ENCODE measurements at places on chromosomes 12 and 14.

DNA sequence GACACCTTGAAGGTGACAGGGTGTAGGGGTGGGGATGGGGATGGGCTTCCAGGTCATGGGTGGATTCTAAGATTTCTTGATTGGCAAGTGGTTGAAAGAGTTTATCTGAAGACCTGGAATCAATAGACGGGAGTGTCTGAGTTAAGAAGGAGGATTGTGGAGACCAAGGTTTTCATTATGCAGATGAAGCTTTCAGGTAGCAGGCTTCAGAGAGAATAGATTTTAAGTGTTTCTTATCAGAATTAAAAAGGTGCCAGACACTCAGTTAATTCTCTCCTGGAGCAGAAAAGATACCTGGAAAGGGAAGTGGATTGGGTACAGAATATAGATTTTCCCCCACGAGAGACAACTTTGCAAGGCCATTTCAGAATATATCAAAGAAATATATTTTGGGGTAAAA lies 211.7 kb upstream of the PRICKLE1 start:
- DNase-seq, result no peak

- no peak for DNase-seq
These were observed 196.6 kb upstream of the DIO3 start for GRCh38 chr14:101364503-101365328.

DNA sequence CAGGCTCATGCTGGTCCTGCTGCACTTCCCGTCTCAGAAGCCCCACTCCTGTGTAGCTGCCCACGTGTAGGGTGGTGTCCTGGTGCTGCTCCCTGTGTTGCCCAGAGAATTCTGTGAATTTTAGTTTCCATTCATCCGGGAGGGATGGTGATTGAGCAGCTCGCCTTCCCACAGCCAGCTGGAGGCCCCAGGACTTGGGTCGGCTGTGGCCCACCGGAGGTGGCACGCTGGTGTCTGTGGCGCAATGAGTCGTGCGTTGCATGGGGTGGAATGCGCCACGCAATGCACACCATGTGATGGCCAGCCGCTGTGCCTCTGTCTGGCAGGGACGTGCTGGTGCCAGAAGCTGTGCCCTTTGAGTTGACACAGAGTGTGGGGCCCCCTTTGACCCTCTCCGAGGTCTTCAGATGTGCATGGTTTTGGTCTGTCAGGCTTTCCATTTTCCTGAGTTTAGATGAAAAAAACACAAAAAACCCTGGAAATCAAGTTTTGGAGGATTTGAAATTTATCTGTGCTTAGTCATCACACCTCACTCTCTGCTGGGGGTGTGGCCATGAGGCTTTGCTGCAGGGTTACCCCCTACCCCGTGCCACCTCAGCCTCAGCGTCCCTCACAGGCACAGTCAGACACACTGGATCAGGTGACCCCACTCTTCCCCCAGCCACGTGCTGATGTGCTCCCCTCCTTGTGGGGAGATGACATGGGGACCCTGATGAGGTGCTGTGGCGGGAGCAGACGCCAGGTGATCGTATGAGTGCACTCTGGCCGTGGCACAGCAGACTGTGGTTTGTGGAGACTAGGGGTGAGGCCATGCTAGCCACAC lies 64.6 kb downstream of the EP400 start:
- DNase-seq, result no peak

DNA sequence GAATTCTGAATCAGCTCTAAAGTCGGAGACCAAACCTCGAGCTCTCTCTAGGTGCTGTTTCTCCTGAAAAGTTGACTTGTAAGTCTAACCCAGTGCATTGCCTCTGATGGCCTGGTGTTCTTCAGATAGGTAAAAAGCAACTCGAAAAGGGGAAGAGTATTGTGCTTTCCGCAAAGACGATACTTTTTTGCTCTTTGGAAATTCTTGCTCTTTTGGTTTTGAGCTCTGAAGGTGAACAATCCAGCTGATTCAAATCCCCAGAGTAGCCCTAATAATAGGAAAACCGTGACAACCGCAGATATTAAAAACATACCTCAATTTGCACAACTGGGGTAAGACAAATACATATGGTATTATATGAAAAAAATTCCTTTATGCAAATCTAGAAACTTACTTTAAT lies 447.4 kb downstream of the RAD51B start:
- no peak for DNase-seq

GRCh38 chr12:123602651-123603195 lies 824 bp downstream of the DDX55 start:
- DNase-seq, result peak; percentile 26

DNA sequence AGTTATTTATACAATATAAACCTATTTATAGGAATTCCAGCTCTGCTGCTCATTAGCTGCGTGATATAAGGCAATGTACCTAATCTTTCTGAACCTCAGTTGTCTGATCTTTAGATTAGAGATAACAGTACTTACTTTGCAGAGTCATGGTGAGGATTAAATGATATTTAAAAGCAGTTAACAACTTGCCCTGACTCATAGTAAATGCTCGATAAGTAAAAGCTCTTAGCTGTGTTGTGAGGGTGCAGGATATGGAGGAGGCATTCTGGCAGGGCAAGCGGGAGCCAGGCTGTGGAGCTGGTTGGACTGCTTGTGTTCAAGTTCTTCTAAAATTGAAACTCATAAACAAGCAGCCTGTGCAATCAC lies 140.0 kb upstream of the PRICKLE1 start:
- no peak for DNase-seq

- DNase-seq, result peak; percentile 37
These were observed 505 bp downstream of the KCNC2 start for GRCh38 chr12:75208856-75209811.

DNA sequence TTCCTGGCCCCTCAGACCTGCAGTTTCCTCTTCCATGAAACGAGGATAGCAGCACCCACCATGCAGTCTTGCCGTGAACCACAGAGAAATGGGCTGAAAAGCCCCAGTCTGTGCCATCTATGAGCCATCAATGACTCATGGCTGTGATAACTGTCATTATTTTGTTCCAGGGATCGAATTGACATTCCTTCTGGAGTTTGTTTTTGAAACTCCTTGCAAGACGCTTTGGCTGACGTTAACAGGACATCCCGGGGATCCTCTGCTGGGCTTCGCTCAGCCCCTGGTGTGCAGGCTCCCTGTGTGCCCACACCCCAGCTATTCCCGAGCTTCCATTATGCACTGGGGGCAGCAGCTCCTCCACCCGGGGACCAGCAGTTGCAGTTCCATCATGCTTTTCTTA lies 33.8 kb downstream of the MMAB start:
- no peak for DNase-seq

DNA sequence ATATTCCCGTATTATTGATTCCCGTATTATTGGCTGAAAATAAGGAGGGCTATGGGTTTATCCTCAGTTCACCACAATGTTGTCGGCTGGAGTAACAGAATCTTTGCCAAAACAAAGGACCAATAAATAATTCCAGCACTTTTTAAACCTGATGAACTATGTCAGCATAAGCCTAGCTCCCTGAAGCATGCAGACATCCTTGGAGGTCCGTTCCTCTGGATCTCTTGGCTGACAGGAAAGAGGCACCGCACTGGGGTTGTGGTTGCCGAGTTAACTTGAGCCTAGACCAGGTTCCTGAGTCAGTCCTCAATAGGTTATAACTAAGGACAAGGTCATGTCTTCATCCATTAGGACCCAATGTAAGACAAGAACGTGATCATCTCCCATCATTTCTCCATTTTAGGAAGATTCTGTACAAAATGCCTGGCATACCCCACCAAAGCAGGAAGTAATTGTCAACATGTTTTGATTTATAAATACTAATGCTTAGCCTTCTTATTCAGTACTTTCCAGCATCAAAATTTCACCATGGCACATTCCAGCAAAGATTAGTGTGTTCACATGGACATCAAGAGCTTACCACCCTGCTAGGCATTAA lies 36.6 kb downstream of the NID2 start:
- no peak for DNase-seq

- DNase-seq, result no peak
These were observed 255.8 kb upstream of the CRY1 start for GRCh38 chr12:107349008-107349747.

DNA sequence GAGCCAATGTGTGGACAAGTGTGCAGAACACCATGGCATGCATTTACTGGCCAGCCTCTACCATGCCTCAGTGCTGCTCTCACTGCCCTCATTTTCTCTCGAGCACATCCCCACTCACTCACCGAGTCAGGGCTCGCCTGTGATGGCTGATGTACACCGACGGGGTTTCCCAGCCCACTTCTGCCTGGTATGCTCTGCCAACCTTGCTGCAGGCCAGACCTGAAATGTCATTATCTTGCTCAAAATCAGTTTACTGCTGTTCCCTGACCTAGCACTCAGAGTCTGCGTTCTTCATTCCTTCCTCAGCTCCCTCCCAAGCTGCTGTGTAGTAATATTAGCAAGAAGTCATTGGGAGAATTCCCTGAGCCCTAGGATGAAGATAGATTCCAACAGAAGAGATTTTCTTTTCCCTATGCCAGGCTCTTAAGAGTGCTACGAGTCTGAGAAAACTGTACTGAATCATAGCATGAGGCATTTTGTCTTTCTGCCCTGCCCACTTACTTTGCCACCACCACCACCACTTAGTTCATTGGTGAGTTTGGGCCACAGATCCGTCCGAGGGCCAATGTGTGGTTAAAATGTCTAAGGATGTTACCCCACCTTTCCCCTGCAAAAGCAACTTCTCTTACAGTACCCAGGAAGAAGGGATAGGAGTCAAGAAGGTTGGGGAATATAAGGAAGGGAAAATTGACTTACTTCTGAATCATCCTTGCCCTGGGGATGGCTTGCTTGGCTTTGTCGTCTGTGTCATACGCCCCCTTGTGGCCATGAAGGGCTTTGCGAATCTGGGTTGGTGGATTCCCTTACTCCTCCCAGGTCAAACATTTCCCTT lies 51.0 kb downstream of the BMAL2 start:
- DNase-seq, result peak; percentile 71

GRCh38 chr12:110141389-110141788 lies 17.2 kb downstream of the IFT81 start:
- no peak for DNase-seq

DNA sequence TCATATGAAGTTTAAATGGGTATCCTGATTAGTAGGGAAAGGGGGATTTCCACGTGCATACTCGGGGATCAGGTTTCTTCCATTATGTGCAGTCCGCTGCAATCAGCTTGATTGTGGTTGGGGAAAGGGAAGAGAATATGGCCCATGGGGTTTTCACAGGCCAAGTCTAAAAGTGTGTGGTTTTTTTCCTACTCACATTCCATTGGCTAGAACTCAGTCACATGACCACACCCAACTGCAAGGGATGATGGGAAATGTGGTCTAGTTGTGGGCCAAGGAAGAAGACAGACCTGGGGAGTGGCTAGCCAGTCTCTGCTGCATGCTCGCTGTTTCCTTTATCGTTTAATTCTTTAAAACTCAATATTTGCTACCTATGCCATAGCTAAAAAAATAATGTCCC lies 105.1 kb downstream of the PRIMA1 start:
- peak; percentile 20 for DNase-seq

DNA sequence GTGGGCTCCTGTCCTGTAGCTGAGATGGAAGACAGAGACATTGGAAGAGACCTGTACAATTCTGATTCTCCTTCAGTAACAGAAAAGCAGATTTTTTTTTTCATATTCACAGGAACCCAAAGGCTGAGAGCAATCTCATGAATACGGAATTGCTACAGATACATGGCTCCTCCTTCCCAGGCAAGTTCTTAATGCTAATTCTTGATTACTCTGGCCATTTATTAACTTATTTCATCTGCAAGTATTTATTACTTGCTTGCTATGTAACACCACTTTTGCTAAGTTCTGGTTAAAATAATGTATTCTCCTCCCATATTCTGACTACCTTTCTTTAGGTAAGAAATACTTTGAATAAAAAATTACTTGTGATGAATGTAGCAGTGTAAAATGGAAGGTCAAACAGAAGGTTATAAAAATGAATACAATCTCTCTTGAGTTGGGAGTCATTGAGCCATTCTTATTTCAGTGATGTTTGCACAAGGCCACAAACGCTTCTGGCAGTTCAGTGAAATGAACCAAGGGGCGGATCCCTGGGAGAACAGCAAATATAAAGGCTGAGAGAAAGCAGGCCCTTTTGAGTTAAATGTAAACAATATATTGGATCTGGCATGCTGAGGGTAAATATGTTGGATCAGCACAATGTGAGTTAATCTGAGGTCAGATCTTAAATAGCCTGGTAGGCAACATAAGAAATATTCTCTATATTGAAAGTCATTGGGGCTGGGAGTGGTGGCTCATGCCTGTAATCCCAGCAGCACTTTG lies 37.6 kb downstream of the MUCL1 start:
- DNase-seq, result peak; percentile 21

- DNase-seq, result no peak
These were observed 9.2 kb upstream of the CYP46A1 start for GRCh38 chr14:99674776-99675381.

GRCh38 chr12:52581481-52581880 lies 7.8 kb upstream of the KRT74 start:
- peak; percentile 32 for DNase-seq

- DNase-seq, result no peak
These were observed 2.7 kb upstream of the ANKRD52 start for GRCh38 chr12:56260921-56261320.

DNA sequence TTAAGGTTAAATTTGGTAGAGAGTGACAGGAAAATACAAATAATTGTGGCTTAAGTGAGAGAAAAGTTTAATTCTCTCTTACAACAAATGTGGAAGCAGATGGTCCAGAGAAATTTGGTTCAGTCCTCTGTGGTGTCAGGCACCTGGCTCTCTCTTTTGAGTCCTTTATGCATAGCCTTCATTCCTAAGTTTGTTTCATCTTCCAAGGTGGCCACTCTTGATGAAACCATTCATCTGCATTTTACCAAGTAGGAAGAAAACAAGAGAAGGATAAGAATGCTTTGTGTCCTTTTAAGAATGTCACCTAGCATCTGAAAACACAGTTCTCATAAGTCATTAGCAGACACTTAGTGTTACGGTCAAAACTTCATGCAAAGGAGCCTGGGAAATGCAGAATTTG lies 442.5 kb downstream of the CCER1 start:
- no peak for DNase-seq

DNA sequence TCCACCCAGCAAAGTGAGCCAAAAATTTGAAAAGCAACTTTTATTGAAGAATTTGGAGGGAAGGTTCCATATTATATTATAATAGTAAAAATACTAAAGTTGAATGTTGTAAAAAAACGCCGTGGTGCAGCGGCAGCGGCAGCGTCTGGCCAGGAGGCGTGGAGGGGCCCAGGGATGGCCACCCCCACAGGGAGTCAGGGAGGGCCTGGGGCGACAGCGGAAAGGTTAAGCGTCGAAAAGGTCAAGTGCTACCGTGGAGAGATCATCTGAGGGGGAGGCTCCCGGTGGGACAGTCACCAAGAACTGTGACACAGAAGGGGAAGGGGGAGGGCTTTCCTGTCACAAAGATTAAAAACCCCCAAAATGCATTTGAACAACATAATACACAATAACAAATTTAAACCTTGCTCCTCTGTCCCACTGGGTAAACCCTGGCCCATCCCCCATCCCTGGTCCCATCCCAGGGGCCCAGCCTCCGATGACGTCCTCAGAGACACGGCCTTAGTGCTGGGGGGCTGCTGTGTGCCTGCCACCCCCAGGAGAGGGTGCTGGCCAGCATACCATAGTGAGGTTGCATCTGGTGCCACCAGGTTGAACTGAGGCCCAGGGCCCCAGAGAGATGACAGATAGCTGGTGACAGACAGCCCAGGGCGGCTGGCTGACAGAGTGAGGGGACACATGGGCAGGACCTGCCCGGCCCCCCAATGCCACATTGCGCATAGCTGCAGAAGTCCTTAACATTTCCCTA lies 16.6 kb downstream of the SIVA1 start:
- DNase-seq, result no peak

Data from RPMI8226 (cell line).